ENCODE measurements at places on chromosomes 4 and X.

DNA sequence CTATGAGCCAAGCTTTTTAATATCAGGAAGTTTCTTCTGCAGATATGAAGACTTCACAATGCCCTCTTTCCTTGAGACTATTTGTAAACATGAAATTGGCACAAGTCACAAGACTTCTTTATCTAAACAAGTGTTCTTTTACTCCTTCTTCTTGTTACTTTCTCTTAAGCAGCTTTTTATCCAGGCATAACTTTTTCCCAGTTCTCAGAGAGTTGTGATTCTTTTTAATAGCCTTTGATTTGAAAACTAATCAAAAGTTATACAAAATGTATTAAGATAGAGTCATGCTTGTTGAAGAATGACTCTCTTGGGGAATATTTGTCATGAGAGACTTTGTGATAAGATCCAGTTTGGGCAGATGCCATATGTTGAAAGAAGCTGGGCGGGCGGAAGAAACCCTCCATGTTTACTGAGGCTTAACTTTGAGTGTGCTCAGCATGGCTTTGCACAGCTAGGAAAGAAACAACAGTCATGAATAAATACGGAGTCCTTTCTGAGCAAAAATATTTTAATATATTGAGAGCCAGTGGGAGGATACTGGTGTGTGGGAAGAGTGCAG is 39.3 kb downstream of the SYTL5 start:
- no peak for DNase-seq

DNA sequence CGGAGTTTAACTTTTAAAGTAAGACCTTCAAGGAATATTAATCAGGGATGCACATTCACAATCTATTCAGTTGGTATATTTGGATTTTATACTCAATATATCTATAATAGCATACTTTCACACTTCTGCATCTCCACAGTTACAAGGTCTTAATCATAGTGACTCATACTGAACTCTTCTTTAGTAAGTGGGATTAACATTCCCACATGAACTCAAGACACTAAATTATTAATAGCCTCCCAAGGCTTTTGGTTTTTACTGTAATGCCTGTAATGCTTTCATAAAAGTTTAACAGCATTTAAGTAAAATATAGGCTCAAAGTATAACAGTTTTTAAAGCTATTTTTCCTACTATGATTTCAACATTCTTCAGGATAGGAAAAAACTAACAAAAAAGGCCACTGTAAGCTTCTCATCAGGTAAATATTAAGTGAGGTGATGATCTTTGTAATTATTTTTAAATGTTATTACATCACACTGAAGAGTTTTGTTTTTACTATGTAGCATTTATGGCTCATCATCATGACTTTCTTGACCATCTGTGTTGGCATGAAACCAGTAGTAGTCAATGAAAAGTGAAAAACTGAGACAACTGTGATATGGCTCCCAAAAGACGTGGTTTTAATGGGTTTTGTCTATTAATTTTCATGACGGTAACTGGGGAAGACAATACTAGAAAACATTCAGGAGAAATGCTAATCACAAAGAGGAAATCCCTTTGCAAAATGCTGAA is 91.5 kb upstream of the GALNT7 start:
- no peak for DNase-seq

- DNase-seq: peak; percentile 14
Observed at GRCh38 chr4:70505151-70505748, 13.1 kb upstream of the AMTN start.

DNA sequence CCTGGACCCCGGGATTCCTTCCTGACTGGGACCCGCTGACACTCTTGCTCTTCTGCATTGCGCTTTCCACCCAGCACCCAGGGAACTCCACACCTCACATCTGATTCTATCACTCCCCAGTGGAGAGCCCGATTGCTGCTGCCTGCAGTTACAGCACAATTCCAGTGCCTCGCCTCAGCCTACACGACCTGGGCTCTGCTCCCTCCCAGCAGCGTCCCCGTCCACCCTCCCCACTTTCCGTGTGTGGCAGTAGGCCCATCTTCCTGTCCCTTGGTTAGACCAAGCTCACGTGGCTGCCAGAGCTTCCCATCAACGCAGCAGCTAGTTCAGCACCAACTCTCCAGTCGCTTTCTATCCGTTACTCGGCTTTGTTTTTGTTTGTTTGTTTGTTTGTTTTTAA is 66.6 kb upstream of the SORBS2 start:
- DNase-seq: no peak

- no peak for DNase-seq
Observed at GRCh38 chr4:76429636-76430035, 5.4 kb upstream of the SHROOM3 start.

GRCh38 chrX:49876750-49877149 is 2.5 kb upstream of the USP27X start:
- DNase-seq: no peak

- DNase-seq: no peak
Observed at GRCh38 chr4:41611881-41612871, 74.2 kb downstream of the LIMCH1 start.

DNA sequence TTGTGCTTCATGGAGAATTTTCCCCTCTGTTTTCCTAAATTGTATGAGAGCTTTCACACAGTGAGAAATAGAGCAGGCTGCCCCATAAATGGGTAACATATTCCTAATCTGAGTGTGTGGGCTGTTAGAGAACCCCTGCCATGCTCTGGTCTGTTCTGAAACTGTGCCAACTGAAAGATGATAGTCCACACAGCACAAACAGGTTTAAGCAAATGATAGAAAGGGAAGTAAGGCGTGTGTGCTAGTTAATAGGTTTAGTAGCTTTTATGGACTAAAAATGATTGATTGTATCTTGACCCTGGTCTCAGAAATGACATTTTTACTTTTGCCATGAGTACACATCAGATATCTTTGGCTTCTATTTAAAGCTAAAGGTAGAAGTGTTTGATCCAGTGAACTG is 106.2 kb downstream of the PRRG1 start:
- no peak for DNase-seq

DNA sequence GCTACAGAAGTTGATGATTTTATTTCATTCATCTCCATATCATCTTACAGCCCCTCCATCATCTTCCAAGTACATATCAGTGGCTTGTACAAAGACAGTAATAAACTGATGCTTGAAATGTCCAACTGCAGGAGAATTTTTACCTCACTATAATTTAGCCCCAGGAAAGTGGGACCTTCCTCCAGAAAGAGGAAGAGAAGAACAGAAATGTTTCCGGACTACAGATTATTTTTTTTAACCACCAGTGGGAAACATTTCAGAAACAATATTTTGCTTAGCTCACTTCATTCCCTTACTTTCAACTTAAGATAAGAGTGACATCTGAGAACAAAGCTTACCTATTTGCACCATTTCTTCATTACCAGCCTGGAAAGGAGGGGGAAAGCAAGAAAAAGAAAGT is 2.0 kb downstream of the ADAMTS3 start:
- no peak for DNase-seq

GRCh38 chrX:29746326-29746725 is 469.0 kb upstream of the MAGEB2 start:
- DNase-seq: no peak

DNA sequence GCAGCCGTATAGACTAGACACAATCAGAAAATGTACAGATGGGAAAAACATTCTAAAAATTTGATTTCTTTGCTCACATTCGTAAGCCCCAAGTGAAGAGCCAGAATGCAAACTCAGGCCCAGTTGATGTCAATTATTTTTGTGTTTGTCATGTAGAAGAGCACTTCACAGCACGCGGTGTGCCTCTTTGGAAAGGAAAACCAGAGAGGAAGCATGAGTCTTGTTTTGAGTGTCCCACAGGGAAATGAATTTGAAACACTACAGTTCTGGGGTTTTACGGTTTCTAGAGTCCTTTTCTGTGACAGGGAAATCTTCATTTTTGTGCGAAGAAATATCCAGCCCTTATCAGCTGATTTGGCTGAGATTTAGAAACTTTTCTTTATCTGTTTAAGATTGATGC is 554.6 kb upstream of the BOD1L1 start:
- no peak for DNase-seq

DNA sequence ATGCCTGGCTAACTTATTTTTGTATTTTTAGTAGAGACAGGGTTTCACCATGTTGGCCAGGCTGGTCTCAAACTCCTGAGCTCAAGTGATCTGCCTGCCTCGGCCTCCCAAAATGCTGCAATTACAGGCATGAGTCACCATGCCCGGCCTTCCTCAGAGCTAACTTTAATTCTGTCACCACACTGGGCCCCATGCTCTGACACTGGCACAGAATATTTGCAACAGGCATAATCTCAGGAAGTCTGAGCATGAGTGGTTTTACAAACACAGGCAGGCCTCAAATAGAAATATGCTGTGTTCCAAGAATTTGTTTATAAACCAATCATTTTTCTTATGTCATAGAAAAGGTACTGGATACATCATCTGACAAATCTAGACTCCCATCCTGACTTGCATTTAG is 32.7 kb upstream of the FAM9C start:
- no peak for DNase-seq

DNA sequence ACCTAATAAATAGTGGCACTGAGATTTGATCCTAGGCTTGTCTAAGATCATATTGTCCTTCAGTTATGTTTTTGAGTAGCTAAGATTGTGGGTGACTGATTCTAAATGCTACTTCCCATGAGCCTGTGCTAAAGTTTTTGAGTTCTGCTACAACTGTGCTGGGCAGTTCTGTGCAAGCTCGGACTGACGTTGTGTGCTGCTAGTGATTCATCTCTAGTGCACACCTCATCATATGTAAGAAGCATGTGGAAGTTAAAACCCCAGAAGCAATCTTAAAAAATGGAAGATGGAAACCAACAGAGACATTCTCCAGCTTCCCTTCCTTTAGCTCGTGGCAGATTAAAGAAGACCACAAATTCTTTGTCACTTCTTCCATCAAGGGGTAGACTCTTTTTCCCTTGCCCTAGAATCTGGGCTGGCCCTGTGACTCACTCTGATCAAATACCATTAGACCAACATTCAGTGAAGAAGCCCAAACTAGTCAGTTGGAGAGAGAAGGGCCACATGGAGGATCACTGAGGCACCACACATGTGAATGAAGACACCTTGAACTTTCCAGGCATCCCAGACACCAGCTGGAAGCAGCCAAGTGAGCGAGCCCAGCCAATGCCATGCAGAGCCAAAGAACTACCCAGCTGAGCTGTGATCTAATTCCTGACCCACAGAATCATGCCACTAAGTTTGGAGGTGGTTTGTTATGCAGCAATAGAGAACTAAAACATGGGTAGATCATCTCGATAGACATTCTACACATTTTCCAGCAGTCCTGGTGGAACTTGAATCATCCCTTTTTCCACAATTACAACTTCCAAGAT is 16.8 kb downstream of the ARHGAP6 start:
- no peak for DNase-seq

DNA sequence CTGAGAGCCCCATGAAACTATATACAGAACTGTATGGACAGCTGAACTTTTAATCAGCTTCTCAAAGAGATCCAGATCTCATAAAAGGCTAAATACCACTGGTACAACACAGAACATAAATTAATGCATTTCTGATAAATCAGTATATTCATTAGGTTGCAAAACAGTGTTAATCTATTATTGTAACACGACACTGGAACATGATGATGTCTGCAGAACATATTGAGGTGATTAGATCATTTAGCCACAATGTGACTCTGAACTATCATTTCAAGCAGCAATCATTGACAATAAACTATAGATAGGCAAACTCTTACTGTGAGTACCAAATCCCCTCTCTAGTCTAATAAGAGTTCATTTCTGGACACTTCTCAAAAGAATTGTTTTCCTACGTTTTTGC is 50.3 kb downstream of the GASK1B start:
- no peak for DNase-seq
